Activated naive CD8-positive, alpha-beta T cell treated with anti-CD3 and anti-CD28 coated beads, Interleukin-2, amount 10 ng/mL, durations not matched to agents 7 days and 5 days (primary cell): ENCODE measurements at places on chromosomes 1 and 21.

GRCh38 chr1:225534772-225535171 lies 106.9 kb upstream of the LBR start:
- no peak for DNase-seq

GRCh38 chr1:118987468-118988185 lies 516 bp downstream of the TBX15 start:
- DNase-seq = no peak

DNA sequence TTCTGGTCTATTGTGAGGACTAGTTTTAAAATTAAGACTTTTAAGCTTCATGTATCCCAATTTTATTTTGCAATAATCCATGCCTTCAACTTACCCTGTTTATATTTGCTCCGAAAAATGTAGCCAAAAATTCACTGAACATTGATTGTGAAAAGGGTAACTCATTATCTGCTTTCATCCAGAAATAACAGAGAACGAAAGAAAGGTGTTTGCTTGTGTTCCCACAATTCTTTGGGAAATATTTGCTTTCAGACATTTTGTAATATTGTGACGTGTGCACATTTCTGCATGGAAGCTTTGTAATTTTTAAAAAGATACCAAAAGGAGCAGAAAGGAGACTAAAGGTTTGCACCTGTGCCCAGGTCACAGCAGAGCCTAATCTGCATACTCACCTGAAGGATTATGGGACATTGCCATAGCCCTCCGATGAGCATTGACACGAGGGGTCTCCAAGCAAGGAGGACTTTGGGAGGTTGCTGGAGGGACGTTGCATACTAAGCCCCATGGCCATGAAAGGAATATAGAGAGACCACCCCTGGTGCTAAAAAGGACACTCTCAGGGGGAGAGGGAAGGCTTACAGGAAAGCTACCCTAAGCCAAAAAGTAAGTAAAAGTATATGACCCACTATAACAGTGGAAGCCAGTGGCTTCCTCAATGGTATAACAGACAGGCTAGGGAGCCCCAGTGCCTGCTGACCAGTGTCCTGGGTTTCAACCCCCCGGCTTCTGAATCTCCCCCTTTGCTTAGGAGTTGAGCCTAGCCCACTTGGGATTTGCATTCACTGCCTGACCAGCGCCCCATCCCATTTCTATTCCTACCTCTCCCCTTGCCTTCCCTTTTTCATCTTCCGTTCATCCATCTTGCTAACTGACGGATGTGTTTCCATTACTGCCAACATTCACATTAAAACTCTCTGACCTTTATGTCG lies 148.6 kb upstream of the ZC3H12A start:
- DNase-seq = no peak

DNA sequence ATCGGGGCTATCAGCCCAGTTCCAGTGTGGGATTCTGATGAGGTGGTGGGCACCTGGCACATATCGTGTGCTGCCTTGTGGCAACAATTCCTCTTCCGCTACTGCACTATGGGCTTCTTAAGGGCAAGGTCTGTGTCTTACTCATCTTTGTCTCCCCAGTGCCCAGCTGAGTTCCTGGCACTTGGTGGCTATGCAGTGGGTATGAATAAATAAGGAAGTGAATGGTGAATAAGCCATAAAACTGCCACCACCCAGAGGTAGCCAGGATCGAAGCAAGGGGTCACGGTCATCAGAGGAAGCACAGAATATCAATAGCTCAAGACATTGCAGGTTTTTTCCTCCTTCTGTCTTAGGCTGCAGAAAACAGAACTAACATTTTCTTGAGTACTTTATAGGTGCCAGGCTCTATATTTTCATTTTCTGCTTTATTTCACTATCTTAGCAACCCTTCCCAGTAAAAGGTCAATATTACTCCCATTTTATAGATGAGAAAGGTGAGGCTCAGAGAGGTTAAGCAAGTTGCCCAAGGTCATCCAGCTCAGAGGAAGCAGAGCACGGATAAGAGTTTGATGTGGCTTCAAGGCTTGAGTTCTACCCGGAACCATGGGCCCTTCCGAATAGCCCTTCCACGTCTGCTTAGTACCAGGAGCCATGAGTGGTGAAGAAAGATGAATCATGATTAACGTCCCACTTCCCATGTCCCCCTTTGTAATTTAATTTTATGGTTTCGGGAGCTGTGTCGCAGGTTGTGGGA lies 10.2 kb downstream of the C1orf94 start:
- DNase-seq = no peak

DNA sequence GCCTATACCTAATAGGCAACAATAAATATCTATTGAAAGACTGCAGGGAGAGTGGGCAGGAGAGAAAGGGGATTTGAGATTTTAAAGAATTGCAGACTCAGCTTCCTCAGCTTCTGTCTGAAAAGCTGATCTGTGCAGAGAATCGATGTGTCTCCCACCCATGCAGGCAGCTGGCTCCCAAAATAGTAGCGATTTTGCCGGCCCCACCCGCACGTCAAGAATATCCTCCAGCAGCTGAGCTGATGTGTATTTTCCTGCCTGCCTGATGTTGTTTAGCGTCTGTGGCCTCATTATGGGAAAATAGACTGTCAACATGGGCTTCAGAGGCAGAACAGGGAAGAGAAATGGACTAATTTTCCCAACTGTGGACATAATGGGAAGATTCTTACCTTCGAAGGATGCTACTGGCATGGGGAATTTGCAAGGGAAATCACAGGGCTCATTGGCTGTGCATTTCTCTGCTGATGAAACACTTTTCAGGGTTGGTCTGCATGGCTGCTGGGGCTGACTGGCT lies 699.8 kb downstream of the PTPRU start:
- no peak for DNase-seq

- DNase-seq = no peak
These were observed 6.6 kb upstream of the SIM2 start for GRCh38 chr21:36692114-36692834.
